ENCODE measurements at places on chromosomes 2 and 18.

DNA sequence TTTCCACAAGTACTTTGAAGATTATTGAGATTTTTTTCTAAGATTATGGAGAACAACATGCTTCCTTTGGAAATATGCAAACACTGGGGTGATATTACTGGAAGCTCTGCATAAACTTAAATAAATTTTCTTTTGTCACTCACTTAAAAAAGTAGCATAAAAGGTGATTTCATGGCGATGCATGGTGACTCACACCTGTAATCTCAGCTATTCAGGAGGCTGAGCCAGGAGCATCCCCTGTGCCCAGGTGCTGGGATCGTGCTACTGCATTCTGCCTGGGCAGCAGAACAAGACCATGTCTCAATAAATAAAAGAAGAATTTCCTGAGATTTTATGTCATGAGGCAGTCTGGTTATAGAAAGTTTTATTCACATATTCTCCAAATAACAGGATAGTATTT, 679.1 kb upstream of the CDH2 start:
- no peak for DNase-seq

- no peak for DNase-seq
These were observed 19.9 kb downstream of the PTH2R start for GRCh38 chr2:208426412-208427045.

DNA sequence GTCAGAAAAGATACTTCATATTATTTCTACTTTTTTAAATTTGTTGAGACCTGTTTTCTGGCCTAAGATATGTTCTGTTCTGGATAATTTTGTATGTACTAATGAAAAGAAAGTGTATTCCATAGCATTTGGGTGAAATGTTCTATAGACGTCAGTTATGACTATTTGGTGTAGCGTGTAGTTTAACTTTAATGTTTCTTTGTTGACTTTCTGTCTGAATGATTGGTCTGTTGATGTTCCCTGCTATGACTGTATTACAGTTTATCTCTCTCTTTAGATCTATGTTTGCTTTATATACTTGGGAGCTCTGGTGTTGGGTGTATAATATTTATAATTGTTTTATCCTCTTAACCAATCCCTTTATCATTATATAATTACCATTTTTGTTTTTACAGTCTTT, 352.4 kb downstream of the PTPRM start:
- DNase-seq, result no peak

GRCh38 chr18:14949800-14950664, 202.1 kb downstream of the ANKRD30B start:
- no peak for DNase-seq

Data from GM12891 (cell line).